Renal cortex interstitium (tissue), 15 donors: ENCODE measurements at places on chromosomes 7 and 10. TPM values are rescaled to one million over a fixed set of nuclear protein-coding genes. Genes with fewer than 3 reads are reported as not detected.

DNA sequence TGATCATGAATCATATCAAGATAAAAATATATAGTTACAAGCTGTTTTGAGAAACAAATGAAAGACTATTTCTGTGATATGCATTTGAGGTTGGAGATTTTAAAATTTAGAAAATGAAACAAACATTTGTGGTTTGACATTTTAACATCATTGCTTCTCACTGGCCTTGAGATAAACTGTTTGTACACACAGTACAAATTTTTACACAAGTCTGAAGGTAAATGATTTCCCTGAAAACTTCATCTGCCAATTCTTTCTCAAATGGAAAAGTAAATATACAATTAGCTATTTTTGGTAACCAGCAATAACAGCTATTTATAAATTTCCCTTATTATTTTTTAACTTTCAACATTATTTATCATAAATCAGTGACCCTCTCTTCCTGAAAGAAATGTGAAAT is 38.6 kb downstream of the ZNF800 start:
- no peak for DNase-seq

GRCh38 chr10:77638321-77639101 is 903 bp upstream of the KCNMA1 start:
- DNase-seq, result no peak

DNA sequence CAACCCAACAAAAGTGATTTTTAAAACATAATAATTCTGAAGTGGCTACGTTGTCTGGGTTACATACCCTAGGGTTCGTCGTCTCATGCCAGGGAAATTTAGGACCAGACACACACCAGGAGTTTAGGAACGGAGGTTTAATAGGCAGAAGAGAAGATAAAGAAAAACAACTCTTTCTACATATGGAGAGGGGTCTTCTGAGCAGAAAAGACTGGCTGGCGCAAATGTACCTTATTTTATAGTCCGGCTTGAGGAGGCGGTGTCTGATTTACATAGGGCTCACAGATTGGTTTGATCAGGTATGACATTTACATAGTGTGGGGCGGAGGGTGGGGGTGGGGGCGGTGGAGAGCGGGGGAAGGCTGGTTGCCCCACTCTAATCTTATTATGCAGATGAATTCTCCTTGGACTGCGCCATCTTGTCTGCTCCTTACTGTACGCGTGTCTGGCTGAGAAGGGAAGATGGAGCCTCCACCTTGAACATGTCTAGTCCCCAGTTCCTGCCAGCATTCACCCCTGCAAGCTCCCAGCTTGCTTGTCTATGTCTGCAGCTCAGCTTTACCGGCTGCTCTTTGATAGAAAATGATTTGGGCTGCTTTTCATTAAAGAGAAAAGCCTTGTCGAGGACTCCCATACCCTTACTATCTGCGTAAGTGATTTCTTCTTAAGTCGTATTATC is 98.7 kb downstream of the RALA start:
- no peak for DNase-seq

- DNase-seq, result no peak
Observed at GRCh38 chr10:60747817-60748469, 30.3 kb upstream of the CDK1 start.

GTF2IRD1 gene
- 53.6 TPM for polyA plus RNA-seq

- DNase-seq, result no peak
Observed at GRCh38 chr7:128362670-128363069, 1.2 kb upstream of the PRRT4 start.
